ENCODE measurements at places on chromosomes 16 and 17. TPM values are rescaled to one million over a fixed set of nuclear protein-coding genes. Genes with fewer than 3 reads are reported as not detected.

GRCh38 chr16:66525396-66526180 lies 24.3 kb downstream of the TK2 start:
- DNase-seq = no peak

- no peak for DNase-seq
Observed at GRCh38 chr17:54372069-54372749, 528.4 kb upstream of the TOM1L1 start.

DNA sequence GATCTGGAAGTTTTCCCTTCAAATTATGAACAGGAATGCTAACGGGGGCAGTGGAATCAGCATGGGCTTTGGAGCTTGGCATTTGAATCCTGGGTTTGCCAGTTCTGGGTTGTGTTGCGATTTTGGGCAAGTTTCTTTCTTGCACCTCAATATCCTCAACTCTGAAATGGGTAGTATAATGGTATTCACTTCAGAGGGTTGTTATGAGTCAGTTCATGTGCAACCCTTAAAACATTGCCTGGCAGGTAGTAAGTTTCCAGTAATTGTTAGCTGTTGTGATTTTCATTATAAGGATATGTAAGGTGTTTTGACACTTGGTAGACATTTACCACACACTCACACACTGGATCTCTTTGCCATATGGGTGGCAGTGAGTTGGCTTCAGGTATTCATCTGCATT lies 33.4 kb downstream of the SNX29 start:
- no peak for DNase-seq

Gene ZNF624
- total RNA-seq = 3.8 TPM

Gene PDIA2
- not detected for total RNA-seq

Gene REXO5
- total RNA-seq = 7.0 TPM

Gene SPNS3
- not detected for total RNA-seq

Gene FOXO3B
- 5.6 TPM for total RNA-seq

All from IMR-90 (cell line).